ENCODE measurements at places on chromosomes 1 and 21. TPM values are rescaled to one million over a fixed set of nuclear protein-coding genes. Genes with fewer than 3 reads are reported as not detected.

DNA sequence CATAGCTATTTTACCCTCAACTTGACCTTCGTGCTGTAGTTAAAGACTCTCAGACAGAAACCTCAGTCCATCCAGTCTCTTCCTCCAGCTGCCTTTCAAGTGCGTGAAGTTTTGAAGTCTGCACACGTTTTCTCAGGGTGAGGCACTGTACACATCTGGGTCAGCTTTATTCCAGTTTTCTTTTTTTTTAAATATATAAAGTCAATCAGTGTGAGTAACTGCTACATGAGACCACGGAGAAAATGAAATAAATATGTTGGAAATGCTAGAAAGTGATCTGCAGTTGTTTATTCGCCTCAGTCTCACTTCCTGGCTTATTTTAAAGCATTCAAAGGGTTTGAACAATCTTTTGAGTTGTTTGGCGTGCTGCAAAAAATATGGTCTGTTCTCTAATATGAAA lies 135.7 kb downstream of the ROR1 start:
- no peak overlapping the region for H3K27ac ChIP-seq
- H3K36me3 ChIP-seq, result no peaks in the 10 kb centered on the region
- no peak for DNase-seq
- peaks cover 13% of the 10 kb centered on the region for H3K27me3 ChIP-seq

GRCh38 chr1:147625362-147625995 lies 44.8 kb downstream of the ACP6 start:
- peaks cover 17% of the 10 kb centered on the region for H3K4me1 ChIP-seq
- no peak overlapping the region for H3K4me3 ChIP-seq
- H3K36me3 ChIP-seq, result peaks cover 8% of the 10 kb centered on the region
- no peak overlapping the region for H3K27ac ChIP-seq
- no peak for DNase-seq

ILF2 gene
- 142 TPM for total RNA-seq

DNA sequence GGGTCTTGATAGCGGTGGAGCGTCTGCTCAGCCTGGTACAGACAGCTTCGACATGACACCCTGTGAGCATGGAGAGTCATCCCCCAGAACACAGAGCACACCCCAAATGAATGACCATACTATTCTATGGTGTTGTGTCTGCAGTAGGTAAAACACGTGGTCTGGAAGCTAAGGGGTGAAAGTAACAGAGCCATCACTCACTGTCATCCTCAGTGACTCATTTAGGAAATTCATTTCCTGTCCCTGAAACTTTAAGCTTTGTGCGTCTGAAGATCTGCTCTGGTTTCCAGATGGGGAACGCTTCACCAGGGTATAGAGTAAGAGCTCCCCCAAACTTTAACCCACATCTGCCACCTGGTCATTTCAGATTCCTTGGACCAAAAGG lies 94.8 kb upstream of the DISP3 start:
- peaks cover 19% of the 10 kb centered on the region for H3K4me1 ChIP-seq
- H3K36me3 ChIP-seq, result peaks cover 8% of the 10 kb centered on the region
- H3K27me3 ChIP-seq, result peaks cover 30% of the 10 kb centered on the region
- DNase-seq, result no peak

GRCh38 chr1:107661158-107661557 lies 303.8 kb downstream of the VAV3 start:
- no peak overlapping the region for H3K27ac ChIP-seq
- H3K4me1 ChIP-seq, result no peaks in the 10 kb centered on the region
- DNase-seq, result no peak

- H3K27ac ChIP-seq, result no peak overlapping the region
- H3K27me3 ChIP-seq, result peaks cover 2% of the 10 kb centered on the region
- H3K4me3 ChIP-seq, result no peak overlapping the region
- DNase-seq, result no peak
- H3K36me3 ChIP-seq, result no peaks in the 10 kb centered on the region
- H3K4me1 ChIP-seq, result peaks cover 13% of the 10 kb centered on the region
Measured at GRCh38 chr1:231213831-231214573, 27.0 kb upstream of the GNPAT start.

GRCh38 chr1:59678493-59679228 lies 136.1 kb upstream of the HOOK1 start:
- no peak for DNase-seq
- H3K27me3 ChIP-seq, result no peaks in the 10 kb centered on the region
- H3K36me3 ChIP-seq, result peaks cover 4% of the 10 kb centered on the region

SPRR3 gene
- total RNA-seq, result not detected

DNA sequence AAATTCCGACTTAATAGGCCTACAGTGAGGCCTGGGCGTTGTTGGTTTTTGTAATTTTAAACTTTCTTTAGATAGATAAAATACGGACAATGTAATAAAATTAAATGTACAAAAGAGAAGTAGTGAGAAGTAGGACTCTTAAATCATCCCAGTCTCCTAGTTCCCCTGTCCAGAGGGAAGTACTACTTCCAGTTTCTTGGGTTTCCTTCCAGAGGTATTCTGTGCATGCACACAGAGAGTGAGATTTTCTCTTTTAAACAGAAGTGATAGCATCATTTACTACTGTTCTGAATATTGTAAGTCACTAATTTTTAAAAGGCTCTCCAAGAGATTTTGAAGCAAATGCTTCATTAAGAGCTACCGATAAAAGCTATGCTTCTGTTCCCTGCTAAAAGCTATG lies 7.2 kb upstream of the FNBP1L start:
- no peak overlapping the region for H3K27ac ChIP-seq
- DNase-seq, result no peak
- H3K27me3 ChIP-seq, result peaks cover 41% of the 10 kb centered on the region
- no peaks in the 10 kb centered on the region for H3K36me3 ChIP-seq
- H3K4me1 ChIP-seq, result peaks cover 2% of the 10 kb centered on the region

All from activated naive CD8-positive, alpha-beta T cell treated with anti-CD3 and anti-CD28 coated beads, Interleukin-2, amount 10 ng/mL, durations not matched to agents 7 days and 5 days (primary cell).